ENCODE measurements at places on chromosomes 6 and 20. TPM values are rescaled to one million over a fixed set of nuclear protein-coding genes. Genes with fewer than 3 reads are reported as not detected.

- no peak for DNase-seq
Measured at GRCh38 chr6:83558975-83559374, 46.6 kb downstream of the PRSS35 start.

DNA sequence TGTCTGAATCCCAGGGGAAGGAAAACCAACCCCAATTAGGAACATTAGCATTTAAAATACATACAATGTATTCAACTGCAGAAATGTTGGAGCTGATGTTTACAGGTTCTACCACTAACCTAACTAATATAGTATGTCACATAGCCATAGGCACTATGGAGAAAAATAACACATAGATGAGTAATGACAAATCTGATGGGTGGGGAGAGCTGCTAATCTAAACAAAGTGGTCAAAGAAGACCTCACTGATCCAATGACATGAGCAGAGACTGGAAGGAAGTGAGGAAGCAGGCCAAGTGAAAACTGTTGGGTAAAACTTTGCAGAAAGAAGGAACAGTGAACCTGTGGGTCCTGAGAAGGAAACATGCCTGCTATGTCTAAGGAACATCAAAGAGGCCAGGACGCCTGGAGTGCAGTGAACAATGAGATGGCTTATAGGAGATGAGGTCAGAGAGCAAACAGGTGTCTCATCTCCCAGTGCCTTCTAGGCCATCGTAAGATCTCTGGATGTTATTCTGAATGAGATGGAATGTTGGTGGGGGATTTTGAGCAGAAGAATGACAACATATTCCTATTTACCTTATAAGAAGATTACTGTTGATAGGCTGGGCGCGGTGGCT is 135.7 kb downstream of the ALDH8A1 start:
- DNase-seq, result no peak

DNA sequence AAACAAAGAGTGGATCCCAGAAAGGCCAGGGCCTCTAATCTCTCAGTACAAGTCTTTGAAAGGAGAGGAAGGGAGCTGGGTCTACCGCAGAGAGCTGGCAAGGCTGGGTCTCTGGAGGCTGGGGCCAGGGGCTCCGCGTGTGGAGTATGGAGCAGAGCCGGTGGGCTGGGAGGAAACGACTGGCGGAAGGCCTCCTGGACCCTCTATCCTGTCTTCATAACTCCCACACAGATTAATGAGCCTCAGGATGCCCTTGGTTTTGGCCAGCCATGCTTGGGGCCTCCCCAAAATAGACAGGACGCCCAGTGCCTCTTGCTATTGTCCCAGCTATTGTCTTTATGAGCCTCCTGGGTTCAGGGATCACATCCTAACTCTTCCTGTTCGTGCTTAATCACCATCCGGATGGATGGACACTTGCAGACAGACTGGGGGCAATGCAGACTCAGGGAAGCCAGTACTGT is 306.4 kb downstream of the DHX35 start:
- DNase-seq, result no peak

- DNase-seq, result no peak
Measured at GRCh38 chr6:104941729-104942091, 15.2 kb upstream of the LIN28B start.

Gene RNF182
- total RNA-seq, result 1.7 TPM

GRCh38 chr6:132733814-132734213 is 20.0 kb upstream of the VNN1 start:
- no peak for DNase-seq

GRCh38 chr6:71446057-71446456 is 157.4 kb downstream of the OGFRL1 start:
- DNase-seq, result no peak

GRCh38 chr20:33211817-33212424 is 5.2 kb upstream of the BPIFA3 start:
- no peak for DNase-seq

GRCh38 chr20:23868321-23868720 is 11.2 kb downstream of the CST5 start:
- no peak for DNase-seq

DNA sequence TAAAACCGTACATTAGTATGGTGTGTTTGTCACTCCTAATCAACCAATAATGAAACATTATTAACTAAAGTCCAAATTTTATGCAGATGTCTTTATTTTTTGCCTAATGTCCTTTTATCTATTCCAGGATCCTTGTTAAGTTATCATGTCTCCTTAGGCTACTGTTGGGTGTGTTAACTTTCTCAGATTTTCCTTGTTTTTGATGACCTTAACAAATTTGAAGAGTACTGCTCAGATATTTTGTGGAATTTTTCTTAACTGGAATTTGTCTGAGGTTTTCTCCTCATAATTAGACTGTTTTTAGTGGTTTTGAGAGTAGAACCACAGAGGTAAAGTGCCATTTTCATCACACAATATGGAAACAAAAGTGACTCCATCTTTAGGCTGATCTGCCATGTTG is 406.3 kb downstream of the MEI4 start:
- no peak for DNase-seq

- no peak for DNase-seq
Measured at GRCh38 chr20:53162251-53162835, 190.2 kb downstream of the TSHZ2 start.

GRCh38 chr20:472889-473292 is 10.6 kb upstream of the TBC1D20 start:
- DNase-seq, result no peak

Gene TPD52L1
- 24.6 TPM for total RNA-seq

DNA sequence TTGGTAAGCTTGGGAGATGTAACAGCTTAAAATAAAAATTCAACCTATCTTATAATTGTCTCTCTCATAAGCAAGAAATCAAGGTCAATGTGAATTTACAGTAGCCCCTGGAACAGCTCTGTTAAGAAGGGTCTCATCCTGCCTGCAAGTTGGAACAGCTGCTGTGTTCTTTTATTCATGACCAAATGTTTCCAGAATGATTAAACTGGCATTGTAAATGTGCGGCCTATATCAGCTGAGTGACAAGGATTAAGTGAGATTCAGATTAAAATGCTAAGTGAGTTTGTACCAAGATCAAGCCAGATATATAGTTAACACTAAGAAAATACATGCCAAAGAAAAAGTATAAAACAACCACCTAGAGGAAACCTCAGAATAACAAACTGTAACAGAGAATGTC is 45.3 kb upstream of the NRSN1 start:
- no peak for DNase-seq

GRCh38 chr6:147510929-147511590 is 2.6 kb downstream of the SAMD5 start:
- DNase-seq, result no peak

Gene NKAIN4
- total RNA-seq, result not detected

DNA sequence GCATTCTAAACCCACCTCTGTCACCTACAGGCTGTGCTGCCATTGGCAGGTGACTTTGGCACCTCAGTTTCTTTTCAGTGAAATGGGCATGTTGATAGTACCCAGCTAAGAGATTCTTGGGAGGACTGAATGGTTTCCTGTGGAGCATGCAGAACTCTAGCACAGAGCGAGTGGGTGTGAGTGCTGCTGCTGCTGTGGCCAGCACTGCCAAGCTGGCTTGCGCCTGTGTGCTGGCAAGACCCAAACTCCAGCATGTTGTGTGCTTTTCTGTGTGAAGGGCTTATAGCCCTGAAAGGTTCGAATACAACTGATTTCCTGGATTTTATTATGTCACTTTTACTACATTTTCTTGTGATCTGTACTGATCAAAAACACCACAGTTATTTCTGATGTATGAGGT is 78.1 kb upstream of the KIF25 start:
- DNase-seq, result no peak

DNA sequence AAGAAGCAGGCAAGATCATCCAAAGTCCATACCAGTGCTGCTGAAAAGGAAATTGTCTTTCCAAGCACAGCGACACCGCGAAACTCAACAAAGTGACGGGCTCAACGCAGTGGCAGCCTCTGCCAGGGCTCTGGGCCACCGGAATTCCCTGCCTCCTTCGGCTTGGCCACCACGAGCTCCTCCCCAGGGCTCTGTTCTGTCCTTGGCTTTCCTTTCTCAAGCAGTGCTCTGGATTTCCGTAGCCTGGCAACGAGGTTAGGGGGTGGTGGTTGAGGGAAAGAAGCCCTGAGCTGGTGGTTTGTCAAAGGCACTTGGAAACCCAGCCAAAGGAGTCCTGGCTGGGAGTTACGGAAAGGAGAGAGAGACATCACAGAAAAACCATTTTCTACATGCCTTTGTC is 31.2 kb downstream of the PRR18 start:
- DNase-seq, result no peak

GRCh38 chr20:4195499-4195898 is 180.1 kb upstream of the RNF24 start:
- no peak for DNase-seq

Gene SNTA1
- total RNA-seq, result 22.1 TPM

- DNase-seq, result no peak
Measured at GRCh38 chr6:19444481-19444880, 392.7 kb upstream of the ID4 start.

DNA sequence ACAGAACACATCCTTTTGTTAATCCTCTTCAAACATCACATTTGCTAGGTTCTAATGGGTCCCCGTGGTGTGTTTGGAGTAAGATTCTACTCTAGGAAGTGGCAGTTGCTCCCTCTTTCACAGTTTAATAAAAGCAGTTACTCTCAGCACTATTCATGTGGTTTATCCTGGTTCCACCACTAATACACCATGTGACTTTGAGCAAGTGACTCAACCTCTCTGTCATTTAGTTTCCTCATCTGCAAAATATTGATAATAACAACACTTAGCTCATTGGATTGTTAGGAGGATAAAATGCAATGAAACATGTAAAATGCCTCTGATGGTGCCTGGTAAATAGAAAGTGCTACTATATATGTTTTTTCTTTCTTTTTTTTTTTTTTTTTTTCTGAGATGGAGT is 488.0 kb upstream of the NOX3 start:
- DNase-seq, result no peak

Gene MAS1
- not detected for total RNA-seq

DNA sequence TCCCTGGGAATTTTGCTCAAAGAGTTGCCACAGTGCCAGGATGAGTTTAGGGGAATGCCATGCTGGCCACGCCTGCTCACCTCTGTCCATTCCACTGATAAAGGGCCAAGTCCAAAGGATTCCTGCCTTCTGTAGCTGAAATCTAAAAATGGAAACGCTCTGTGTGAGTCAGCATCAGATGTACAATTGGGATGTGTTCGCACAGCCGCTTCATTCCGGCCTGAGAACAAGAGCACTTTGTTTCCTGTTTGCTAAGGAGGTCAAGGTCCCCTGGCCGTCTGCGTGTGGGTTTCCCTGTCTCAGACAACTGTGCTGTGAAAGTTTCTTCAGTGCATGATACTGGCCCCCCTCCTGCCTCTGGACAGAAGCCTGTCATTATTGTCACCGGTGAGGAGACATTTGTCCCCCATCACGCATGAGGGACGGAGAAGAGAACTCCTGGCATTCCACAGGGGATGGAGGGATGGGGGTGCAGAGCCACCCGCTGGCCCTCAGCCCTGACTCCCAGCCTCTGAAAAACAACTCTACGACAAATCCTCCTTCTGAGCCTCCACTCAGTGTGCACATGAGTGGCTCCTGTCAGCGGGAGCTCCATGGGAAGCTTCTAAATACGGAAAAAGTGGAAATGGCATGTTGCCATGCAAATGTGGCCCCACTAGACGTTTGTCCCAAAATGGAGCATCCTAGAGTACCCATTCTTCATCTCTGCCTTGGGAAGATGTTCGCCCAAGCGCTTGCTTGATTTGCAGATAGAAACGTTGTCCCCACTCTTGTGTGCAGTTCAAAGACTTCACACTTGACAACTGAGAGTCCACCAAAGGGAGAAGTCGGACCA is 143.5 kb upstream of the AFDN start:
- DNase-seq, result no peak
